ENCODE measurements at places on chromosomes 6 and 20.
A peak's percentile ranks its signal among the peaks of the same experiment; 100 is the strongest.

GRCh38 chr6:133699741-133700385 lies 189.1 kb upstream of the TCF21 start:
- DNase-seq = no peak

DNA sequence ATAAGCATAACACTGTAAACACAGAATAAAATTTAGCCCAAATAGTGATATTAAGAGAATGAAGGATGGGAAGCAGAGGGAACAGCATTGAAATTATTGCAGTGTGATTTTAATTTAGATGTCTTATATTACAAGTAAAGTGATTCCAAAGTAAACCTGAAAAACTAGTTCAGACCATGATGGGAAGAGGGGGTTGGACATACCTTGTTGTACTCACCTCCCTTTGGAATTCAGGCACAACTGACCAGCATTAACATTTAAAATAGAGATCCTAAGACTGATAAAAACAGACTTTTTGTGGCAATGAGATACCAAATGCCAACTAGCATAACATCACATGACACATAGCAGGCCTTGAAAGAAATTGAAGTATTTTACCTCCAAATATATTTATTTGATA lies 262.6 kb upstream of the PRND start:
- DNase-seq = no peak

DNA sequence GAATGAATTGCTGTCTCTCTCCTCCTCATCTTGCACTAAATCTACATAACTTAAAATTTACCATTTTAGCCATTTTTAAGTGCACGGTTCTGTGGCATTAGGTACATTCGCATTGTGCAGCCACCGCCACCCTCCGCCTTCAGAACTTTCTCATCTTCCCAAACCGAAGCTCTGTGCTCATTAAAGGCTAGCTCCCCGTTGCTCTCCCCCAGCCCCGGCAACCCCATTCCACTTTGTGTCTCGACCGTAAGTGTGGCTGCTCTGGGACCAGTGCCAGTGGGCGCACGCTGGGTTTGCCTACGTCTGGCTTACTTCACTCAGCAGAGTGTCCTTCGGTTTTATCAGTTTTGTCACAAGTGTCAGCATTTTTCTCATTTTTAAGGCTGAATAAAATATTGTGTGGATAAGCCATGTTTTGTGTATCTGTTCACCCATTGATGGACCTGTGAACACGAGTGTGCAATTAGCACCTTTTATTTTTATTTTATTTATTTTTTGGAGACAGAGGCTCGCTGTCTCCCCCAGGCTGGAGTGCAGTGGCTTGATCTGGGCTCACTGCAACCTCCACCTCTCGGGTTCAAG lies 16.8 kb downstream of the SLC17A9 start:
- no peak for DNase-seq

DNA sequence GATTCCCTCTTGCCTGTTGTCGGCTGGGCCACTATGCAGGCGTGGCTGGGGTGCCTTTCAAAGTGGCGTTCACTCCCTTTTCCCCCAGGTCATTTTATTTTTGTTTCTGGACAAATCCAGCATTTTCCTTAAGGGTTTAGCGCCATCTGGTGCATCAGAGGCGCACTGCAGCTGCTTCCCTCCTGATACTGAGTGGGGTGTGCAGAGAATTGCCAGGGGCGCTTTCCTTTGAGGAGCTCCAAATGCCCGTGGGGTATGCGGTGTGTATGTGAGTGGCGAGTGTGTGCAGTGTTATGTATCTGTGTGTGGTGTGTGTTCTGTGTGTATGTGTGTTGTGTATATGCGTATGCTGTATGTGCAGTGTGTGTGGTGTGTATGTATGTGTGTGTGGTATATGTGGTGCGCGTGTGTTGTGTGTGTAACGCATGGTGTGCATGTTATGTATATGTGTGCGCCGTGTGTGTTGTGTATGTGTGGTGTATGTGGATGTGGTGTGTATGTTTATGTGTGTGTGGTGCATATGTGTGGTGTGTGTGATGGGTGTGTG lies 100.1 kb upstream of the AGPAT4 start:
- DNase-seq = peak; percentile 74

GRCh38 chr6:33080127-33081089 lies 4.6 kb downstream of the HLA-DPB1 start:
- no peak for DNase-seq
